Activated CD8-positive, alpha-beta memory T cell treated with anti-CD3 and anti-CD28 coated beads, Interleukin-2, amount 50 U/mL, for 48 hours (primary cell): ENCODE measurements at places on chromosomes 1 and 21.

- no peak for DNase-seq
Measured at GRCh38 chr1:112712191-112712590, 2.9 kb downstream of the PPM1J start.

GRCh38 chr1:2003541-2004131, at the start of gene CFAP74:
TSS of gene CFAP74 (minus strand) at chr1:2003786. CDS start at chr1:1990956, 12,830 bp downstream.
- peak; percentile 67 for DNase-seq

DNA sequence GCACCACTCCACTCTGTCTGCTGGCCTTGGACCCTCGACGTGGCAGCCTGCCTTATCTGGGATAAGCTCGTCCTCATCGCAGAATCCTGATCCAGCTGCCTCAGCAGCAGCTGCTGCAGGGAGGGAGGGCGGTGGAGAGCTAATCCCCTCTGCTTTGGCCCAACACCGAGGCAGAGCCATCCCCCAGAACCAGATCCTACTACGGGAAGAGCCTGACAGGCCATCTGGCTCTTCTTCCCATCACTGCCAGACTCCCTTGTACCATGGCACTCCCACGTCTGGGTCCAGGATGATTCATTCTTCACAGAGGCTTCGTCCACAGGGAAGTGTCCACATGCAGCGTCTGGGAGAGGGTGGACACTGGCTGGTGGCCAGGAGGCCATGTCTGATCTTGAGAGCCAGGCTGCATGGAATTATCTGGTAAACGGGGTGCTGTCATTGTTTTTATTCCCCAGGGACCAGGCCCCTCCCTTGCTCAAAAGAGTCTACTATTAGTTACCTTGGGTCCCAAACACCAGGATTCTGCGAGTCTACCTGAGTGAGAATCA, 14.6 kb upstream of the PKP1 start:
- peak; percentile 39 for DNase-seq

- no peak for DNase-seq
Measured at GRCh38 chr1:156914440-156914856, 6.0 kb upstream of the LRRC71 start.

DNA sequence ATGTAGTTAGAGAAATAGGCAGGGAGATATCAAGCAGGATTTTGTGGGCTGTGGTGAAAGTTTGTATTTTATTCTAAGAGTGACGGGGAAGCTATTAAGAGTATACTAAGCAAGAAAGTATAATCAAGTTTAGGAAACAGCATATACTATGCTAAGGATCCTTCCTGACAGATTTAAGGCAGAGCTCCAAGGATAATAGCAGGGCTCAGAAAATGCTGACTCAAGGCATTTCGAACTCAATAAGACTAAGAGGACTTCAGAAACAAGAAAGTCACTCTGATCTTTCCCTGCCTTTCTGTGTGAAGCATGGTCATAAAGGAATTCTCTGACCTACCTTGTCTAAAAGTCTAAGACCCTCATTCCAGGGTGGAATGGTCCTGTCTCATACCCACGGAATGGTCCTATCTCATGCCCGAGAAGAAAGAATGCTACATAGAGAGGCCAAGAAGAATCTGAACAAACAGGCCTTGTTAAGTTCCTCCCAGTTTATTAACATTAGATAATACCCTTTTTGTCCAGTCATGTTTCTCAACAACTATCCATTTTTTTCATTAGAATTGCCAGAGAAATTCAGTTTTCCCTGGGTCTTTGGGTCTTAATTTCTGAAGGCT, 59.1 kb downstream of the HFM1 start:
- no peak for DNase-seq

DNA sequence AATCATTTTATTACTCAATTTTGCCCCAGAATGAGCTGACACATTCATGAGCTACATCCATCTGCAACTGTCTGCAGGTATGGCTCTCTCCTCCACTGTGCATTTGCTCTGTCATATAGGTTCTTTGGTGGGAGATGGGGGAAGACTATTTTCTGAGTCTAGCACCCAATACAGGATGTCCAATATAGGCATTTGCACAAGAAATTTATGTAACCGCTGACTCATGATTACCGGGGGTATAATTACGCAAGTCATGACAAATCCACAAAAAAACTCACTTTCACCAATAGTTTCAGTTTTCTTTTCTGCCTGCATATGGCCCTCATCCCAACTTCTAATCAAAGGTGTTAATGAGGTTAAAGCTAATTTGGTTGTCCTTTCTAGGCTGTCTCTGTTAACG, 17.5 kb upstream of the VSIG8 start:
- no peak for DNase-seq

GRCh38 chr1:63000508-63000907, 216.6 kb downstream of the ATG4C start:
- no peak for DNase-seq

GRCh38 chr1:98306517-98307089, 354.9 kb upstream of the SNX7 start:
- DNase-seq, result no peak

DNA sequence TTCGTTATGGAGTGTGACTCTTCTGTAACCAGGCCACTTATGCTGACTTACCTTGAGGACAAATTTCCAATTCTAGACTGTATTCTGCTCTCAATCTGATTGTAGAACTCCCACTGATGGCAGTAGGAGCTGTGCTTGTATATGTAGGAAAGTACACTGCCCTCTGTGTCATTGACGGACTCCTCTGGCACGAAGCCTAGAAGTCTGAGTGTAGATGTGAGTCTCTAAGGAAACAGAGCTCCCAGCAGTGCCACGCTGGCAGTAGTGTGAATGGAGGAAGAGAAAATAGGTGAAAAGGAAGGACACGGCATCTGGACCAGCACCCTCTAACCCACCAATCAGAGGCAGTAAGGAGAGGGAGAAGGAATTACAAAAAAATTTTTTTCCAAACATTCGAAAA, 130.4 kb upstream of the ADGRL2 start:
- DNase-seq, result no peak

DNA sequence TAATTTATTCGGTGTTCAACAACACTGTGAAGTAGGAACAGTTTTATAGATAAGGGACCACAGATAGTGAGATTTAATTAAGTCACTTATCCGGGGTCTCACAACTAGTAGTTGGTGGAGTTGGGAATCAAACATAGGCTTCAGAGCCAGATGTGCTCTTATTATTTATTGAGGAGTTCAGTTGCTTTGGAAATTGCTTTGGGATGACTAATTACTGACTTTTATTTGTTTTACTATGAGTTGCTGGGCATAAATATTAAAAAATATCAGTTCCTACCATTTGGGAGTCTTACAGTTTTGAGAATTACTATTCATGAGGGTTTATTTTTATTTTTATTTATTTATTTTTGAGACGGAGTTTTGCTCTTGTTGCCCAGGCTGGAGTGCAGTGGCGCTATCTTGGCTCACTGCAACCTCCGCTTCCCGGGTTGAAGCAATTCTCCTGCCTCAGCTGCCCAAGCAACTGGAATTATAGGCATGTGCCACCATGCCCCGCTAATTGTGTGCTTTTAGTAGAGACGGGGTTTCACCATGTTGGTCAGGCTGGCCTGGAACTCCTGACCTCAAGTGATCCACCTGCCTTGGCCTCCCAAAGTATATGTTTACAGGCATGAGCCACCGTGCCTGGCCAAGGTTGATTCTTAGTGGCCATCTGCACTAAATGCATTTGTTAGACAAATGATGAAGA, 27.7 kb downstream of the THRAP3 start:
- DNase-seq, result no peak

DNA sequence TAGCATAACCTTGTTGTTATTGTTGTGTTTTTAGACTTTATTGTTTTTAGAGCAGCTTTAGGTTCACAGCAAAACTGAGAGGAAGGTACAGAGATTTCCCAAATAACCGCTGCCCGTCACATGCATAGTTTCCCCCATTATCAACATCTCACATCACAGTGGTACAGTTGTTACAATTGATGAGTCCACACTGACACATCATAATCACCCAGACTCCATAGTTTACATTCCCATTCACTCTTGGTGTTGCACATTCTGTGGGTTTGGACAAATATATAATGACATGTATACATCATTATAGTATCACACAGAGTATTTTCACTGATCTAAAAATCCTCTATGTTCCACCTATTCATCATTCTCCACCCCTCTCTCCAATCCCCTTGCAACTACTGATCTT, 25.9 kb upstream of the TOR3A start:
- no peak for DNase-seq

DNA sequence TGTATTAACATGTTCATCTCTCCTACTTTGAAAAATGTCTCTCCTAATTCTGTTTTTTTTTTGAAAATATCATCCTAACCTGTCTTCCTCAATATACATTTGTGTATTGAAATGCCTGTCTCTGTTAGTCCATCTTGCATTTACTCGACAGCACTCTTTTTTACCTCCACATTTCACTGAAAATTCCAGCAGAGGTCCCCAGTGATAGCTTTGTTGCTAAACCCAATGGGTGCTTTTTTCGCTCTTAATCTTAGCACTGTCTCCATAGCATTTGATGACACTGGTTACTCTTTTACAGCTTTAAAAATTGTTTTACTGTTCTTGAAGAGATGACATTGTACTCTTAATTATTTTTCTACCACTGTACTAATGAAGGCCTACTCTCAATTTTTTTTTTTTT, 10.8 kb downstream of the OSBPL9 start:
- no peak for DNase-seq

- DNase-seq, result no peak
Measured at GRCh38 chr1:24724345-24725208, 20.7 kb upstream of the CLIC4 start.

- DNase-seq, result no peak
Measured at GRCh38 chr1:15187175-15188129, 33.9 kb downstream of the TMEM51 start.

DNA sequence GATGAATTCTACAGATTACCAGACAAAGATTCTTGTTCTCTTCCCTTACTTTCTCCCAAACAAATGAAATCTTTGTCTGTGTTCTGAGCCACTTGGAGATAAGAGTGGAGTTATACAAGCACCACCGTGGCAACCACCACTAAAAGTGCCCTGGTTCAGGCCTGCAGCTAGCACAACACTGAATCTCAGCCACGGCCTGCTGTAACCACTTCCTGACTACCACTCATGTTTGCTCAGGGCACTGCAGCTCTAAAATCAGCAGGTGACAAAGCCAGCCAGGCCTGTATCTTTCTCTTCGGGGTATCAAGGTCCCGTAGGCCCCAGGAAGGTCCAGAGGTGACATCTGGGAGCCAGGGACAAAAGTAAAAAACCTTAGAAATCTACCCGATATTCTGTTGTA, 3.2 kb upstream of the OR2T6 start:
- no peak for DNase-seq

DNA sequence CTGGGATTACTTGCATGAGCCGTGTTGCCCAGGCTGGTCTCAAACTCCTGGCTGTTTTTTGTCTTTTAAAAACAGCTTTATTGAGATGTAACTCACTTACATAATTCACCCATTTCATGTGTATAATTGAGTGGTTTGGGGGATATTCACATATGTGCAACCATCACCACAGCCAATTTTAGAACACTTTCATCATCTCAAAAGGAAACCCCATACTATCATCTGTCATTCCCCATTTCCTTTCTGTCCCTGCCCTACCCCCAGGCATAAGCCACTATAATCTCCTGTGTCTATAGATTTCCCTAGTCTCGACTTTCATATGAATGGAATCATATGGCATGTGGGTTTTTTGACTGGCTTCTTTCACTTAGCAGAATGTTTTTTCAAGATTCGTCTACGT, 43.3 kb downstream of the GPR137B start:
- no peak for DNase-seq

- no peak for DNase-seq
Measured at GRCh38 chr21:39913706-39914305, 46.6 kb downstream of the PCP4 start.

DNA sequence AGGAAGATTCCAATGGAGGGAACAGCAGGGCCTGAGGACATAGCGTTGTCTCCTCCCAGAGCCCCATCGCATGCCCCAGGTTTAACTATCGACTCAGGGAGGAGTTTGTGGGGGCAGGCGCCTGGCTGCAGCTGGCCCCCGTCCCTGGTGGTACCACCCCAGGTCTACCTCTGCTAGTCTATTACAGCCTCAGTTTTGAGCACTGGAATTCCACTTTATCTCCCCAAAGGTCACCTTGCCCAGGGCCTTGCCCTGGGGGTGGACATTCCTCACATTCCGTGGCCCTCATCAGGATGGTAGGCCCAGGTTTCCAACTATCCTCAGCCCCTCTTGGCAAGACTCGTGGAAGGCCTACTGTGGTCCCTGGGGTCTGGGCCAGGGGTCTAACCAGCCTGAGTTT, 65.4 kb upstream of the SSBP3 start:
- DNase-seq, result no peak

DNA sequence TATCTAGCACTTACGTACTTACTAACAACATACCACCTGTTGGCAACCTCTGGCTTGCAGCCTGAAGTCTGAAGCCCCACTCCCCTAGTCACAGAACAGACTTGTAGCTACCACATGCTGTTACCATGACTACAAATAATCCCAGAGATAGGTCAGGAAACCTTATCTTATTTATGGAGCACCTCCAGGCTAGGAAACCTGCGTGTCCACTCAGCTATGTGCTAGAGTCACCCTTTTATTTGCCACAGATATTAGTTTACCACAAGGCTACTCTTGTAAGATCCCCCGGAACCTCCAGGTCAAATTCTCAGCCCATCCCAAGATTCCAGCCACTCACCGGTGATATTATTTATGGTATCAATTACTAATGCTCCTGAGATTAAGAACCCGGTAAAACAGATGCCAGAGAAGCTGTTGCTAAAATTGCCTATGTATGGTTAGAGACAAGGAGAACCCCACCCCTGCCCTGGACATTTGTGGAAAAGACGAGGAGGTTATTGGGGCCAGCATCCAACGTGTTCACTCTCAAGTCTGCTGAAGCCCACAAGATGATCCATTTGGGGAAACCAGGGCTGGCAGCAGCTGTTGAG, 116.5 kb downstream of the TBX15 start:
- no peak for DNase-seq

DNA sequence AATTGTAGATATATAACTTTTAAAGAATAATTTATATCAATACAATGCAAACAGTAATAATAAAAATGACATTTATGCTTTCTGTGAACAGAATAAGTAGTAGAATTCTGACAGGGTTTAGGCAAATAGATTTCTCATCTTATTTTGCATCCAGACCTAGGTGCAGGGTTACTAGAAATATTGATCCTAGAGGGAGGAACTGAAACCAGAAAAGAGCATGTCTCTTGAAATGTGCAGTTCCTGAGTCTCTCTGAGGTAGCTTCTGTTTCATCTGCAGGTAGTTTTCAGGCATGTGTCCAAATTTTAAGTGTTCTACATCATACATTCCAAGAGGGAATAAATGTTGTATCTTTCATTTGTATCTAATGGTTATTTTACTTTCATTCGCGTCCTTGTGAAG, 631.9 kb upstream of the ADGRL4 start:
- no peak for DNase-seq

DNA sequence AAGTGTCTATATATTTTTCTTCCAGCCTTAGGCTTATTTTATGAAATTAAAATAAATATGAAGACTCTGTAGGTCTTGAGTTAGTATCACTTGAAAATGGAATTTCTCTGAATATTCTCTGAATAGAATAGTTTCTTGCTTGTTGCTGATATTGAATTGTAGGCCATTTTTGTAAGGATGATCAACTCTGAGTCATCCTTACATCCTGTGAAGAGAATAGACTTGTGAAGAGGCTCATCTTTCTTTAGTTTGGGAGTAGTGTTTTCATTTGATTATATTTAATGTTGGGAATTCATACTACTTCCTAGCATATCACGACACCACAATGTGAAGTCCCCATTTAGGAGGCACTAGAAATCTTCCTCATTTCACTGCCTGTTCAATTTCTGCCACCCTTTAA, 27.5 kb upstream of the CD1D start:
- no peak for DNase-seq
